ENCODE measurements at places on chromosomes 16 and 17.

GRCh38 chr17:75615301-75615700 lies 17.9 kb upstream of the SMIM5 start:
- DNase-seq = no peak

GRCh38 chr16:74605746-74606520 lies 981 bp downstream of the GLG1 start:
- DNase-seq = no peak

DNA sequence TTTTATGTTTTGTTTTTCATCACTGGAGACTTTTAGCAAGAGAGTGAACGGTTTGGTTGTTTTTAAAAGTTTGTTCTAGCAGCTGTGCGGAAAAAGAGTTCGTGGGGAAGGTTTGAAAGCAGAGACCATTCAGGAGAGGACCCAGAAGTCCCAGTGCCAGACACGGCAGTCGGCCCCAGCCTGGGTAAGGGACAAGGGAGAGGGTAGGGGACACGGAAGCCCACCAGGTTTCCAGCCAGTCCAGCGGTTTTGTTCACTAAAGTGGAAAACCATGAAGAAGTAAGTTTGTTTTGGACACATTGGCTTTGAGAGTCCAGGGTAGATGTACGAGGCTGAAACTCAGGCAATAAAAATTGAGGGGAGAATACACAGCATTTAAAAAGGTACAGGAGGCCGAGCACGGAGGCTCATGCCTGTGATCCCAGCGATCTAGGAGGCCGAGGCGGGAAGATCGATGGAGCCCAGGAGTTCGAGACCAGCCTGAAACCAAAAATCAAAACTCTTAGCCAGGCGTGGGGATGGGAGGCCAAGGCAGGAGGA lies 56.8 kb upstream of the RPH3AL start:
- DNase-seq = no peak

DNA sequence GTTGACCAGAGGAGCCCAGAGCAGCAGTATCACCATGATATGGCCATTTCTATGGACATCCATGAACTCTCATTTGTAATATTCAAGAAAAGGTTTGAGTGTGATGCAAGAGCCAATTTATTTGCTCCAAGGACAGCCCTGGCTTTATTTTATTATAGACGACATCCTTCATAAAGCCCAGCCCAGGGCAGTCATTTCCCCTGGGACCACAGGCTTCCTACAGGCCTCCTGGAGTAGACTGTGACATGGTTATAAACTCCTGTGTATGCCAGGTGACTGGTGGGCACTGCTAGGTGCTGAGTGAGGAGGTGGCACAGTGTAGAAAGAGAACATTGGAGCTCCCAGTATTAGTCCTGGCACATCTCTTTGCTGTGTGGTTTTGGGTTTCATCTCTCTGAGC lies 120.9 kb downstream of the UTP18 start:
- DNase-seq = no peak

DNA sequence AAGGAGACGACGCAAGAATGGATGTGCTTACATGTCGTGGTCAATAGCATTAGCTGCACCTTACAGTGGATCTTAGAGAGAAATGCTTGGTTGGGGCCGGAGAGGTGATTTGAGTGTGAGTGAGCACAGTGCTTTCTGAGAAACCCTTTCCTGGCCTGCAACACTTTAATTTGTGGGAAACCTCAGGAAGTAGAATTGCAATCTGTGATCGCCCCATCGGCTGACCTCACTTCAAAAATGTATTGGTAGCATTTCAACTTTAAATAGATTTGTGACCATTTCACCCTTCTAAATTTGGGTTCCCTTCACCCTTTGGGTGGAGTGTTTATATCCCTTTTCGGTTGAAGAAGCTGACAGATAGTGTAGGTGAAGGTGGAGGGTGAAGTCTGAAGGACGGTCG lies 13.2 kb downstream of the PRKCB start:
- DNase-seq = no peak

DNA sequence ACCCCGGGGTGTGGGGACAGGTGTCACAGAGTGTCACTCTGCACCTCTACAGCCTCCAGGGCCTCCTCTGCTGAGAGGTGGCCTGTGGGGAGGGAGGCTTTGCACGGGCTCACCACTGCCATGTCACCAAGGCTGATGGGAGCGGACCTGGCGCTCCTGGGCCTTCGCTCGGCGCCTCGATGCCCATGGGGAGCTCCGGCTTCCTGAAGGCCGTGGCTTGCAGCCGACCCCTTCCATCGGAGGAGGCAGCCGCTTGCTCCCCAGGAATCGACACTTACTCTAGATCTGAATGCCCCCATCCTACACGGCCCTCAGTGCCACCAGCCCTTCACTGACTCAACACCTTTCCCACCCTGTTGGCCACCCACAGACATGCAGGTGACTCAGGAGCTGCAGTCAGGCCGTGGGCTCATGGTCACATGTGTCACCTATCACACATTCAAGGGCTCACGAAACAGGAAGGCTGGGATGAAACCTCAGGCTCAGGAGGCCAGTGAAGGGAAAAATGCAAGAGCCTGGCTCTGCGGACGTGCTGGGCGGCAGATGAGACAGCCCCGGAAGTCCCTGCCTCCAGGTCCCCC lies 11.9 kb downstream of the LGALS3BP start:
- DNase-seq = no peak

Measured in stimulated activated CD4-positive, alpha-beta T cell treated with anti-CD3 and anti-CD28 coated beads, Interleukin-15, amount 100 ng/mL, for 24 hours (primary cell).